ENCODE measurements at places on chromosomes 5 and 9.

GRCh38 chr9:94919376-94920098 is 193.0 kb downstream of the AOPEP start:
- DNase-seq = no peak

DNA sequence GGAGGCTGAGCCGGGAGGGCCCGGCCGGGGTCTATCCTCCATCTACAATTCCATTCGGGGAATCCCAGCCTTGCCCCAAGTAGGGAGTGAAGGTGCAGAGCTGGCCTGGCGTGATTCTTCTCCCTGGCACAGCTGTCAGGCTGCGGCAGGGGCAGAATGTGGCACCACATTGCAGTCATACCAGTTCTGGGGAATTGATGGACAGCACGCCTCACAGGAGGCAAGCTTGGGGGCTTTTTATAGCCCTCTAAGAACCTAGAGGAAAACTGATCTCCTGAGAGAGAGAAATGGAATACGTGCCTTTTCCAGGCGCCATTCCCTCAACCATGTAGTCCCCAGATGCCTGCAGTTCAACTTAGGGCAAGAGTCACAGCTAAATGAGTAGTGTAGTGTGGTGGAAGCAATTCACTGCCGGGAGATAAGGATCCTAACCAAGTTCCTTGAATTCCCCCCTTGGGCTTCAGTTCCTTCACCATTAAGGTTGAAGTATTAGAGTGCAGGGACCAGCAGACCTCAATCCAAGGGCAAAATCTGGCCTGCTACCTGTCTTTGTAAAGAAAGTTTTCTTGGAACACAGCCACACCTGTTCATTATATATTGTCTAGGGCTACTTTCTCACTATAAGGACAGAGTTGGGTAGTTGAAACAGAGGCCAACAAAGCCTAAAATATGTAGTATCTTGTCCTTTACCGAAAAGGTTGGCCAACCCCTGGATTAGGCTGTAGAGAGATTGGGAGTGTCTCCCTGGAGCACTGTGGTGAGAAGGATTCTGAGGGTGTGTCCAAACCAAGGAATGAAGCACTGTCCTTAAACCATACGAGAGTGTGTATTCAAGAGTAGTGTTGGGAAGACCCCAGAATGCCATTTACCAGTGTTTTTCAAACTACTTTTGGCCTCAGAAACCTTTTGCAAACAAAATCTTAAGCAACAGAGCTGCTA is 10.6 kb downstream of the AFAP1L1 start:
- DNase-seq = no peak

GRCh38 chr5:42807722-42808447 is 3.8 kb downstream of the SELENOP start:
- DNase-seq = no peak

DNA sequence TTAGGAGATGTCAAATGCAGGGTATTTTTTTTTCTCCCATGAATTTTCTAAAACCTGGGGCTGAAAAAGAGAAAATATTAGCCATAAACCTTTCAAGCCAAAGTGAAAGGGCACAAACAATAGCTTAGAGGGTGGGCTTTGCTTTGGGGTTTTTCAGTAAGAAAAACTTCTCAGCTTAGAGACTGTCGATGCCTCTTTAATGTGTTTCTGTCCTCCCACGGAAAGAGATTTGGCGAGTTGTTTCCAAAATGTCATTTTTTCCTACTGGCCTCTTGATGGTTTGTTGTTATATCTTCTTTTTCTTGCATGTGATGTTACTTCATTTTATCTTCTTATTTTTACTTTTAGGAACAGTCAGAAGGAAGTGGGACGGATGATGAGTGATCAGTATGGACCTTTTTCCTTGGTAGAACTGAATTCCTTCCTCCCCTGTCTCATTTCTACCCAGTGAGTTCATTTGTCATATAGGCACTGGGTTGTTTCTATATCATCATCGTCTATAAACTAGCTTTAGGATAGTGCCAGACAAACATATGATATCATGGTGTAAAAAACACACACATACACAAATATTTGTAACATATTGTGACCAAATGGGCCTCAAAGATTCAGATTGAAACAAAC is 177.3 kb downstream of the SMARCA2 start:
- DNase-seq = no peak

GRCh38 chr9:37575001-37575400 is 1.2 kb downstream of the FBXO10 start:
- peak; percentile 5 for DNase-seq

DNA sequence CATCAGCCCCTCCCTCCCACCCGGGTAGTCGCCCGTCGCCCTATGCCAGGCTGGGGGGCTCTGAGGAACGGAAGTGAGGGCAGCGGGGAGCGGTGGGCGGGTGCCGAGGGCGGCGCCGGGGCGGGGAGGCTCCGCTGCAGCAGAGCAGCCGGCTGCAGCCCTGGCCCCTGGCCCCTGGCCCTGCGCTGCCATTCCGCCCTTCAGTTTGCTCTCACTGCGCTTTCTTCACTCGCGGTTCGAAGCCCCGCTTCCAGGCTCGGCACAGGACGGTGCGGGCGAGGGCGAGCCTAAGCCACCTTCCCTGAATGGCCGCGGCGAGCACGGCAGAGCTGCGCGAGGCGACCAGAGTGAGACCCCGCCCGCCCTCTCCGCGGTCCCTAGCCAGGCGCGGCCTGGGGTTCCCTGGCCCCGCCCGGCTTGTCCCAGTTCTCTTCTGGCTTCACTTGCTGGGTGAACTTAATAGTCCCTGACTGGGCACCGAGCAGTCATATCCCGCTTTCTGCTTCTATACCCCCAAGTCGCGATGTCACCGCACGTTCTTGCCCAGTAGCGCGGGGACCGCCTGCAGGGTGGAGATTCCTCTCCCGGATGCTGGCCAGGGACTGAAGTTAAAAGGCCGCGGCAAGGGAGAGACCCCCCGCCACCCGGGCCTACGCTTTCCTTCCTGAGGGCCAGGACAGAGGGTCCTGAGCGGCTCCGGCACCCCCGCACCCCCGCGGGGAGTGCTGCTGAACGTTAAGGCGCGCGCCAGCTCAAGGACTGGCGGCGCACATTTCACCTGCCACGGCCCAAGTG is 623 bp upstream of the TRIM36 start:
- DNase-seq = no peak

DNA sequence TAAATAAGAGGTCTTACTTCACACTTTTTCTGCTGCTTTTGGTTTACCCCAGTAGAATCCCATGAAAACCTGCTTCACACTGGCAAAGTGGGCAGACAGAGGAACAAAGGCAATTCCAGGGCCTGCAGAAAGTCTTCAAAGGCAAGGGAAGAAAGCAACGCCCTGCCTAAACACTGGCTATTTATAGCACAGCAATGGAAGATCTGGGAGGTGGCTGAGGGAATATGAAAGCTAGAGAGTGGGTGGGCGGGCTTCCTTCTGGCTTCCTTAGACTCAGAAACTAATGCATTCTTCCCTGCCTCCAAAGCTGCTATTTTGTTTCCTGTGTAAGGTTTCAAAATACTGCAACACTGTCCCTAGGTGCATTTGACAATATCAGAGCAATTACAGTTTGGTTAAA is 46.8 kb downstream of the ELAVL2 start:
- no peak for DNase-seq

DNA sequence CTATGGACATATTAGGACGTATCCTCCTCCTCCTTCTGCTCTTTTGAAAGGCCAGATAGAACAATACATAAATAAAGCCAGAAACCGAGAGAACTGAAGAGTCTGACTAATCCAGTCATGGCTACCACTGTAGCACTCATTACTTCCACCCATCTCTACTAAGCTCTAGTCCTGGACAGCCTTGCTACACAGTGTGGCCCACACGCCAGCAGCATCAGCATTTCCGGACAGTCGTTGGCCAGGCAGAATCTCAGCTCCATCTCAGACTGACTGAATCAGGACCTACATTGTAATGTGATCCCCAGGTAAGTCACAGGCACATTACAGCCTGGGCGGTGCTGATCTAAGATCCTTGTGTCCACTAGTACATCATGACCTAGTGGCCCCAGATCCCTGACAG is 182.9 kb downstream of the DRD1 start:
- no peak for DNase-seq

DNA sequence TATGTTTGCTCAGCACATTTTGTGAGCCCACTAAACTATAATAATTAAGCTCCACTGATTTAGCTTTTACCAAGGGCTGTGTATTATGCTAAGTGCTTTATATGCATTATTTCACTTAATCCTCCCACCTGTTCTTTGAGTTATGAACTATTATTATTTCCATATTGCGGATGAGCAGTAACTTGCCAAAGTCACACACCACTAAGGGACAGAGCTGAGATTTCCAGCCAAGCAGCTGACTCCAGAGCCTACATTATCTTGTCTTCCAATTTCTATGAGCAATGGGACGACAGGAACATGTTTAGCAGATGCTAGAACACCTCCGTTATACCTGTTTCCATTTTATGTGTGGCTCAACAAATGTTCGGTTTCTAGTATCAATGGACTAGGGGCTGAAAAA is 237.5 kb upstream of the PANK3 start:
- no peak for DNase-seq

DNA sequence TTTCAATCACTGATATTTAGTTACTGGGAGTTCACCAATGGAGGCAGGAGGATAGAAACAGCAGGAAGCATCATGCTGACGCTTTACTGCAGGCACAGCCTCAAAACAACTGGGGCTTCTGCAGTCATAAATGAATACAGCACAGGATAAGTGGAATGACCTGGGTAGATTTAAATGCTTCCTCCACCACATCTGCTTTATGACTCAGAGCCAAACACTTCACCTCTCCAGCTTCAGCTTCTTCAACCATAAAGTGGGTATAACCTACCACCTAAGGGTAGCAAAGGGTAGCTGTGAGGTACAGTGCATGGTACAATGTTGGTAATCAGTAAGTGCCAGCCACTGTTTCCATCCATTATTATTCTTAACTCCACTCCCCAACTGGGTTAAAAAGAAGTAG is 28.4 kb downstream of the RASEF start:
- DNase-seq = no peak

- no peak for DNase-seq
Measured at GRCh38 chr9:132784286-132784830, 93.7 kb downstream of the AK8 start.

GRCh38 chr5:132816554-132816953 is 3.5 kb downstream of the SOWAHA start:
- no peak for DNase-seq

DNA sequence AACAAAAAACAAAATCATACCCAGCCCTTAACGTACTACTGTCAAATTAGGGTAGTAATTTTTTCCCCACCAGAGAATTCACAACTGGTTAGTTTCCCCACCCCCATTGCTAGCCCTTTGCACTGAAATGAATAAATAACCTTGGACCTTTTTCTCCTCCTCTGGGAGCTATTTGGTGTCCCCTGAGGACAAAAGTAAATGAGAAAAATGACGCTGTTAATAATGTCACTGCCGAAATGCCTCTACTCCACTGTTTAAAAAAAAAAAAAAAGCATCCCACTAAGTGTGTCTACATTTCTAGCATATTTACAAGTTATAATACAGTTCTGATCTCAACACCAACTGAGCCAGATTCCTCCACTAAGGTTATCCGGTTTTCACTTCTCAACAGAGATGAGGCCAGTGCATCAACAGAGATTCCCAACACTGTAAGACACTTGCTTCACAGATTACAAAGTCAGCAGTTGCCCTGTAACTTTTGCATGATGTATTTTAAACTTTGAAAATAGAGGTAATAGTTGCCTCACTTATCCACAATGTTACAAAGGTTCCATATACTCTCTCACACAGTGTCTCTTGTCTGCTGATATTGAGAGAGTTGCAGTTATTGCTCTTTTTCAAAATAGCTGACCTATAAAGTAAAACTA is 5.1 kb upstream of the NFIB start:
- no peak for DNase-seq

GRCh38 chr9:120609636-120610035 is 29.7 kb upstream of the CDK5RAP2 start:
- DNase-seq = no peak

DNA sequence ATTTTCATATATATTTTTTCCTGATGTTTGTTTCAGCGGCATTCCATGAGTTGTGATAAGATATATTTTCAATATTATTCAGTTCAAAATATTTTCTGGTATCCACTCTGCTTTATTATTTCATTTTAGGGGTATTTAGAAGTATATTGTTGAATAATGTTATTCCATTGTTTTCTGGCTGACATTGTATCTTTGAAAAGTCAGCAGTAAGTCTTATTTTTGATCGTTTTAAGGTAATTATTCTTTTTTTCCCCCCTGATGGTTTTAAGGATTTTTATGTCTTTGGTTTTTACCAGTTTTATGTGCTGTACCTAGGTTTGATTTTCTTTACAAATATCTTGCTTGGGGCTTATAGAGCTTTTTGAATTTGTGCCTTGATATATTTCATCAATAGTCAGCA is 6.6 kb upstream of the GLRA1 start:
- DNase-seq = no peak

DNA sequence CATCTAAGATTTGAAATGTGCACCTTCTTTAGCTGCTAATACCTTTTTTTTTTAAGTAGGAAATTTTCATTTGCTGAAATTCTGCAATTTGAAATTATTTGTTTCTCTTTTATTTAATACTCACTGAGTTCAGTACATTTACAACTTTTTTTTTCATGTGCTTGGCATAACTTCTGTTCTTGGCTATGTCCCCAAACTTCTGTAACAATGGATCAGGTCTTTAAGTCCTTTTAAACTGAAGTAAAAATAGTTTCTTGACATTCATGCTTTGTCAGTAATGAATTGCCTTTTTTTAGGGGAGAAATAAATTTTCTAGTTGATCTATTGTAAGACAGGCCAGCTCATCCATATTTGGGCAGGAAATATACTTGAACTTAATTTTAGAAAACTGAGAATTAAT is 41.5 kb downstream of the EDIL3 start:
- no peak for DNase-seq

- no peak for DNase-seq
Measured at GRCh38 chr5:86664173-86664572, 46.4 kb downstream of the COX7C start.

DNA sequence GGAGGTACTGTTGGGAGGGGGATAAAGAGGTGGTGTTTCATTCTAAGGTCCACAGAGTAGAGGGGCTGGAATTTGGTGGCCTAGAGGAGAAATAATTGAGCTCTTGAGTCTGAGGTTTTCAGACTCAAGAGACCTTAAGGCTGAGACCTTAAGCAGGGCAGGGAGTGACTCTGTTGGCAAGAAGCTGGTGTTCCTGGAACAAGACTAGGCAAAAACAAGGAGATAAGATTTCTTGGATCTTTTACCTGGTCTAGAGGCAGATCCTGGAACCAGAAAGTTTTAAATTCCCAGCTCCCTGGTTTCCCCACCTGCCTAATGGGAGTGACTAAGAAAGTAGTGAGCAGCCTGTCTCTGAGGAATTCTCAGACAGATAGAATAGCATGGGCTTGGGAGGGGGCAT is 4.1 kb upstream of the CCL21 start:
- DNase-seq = no peak

DNA sequence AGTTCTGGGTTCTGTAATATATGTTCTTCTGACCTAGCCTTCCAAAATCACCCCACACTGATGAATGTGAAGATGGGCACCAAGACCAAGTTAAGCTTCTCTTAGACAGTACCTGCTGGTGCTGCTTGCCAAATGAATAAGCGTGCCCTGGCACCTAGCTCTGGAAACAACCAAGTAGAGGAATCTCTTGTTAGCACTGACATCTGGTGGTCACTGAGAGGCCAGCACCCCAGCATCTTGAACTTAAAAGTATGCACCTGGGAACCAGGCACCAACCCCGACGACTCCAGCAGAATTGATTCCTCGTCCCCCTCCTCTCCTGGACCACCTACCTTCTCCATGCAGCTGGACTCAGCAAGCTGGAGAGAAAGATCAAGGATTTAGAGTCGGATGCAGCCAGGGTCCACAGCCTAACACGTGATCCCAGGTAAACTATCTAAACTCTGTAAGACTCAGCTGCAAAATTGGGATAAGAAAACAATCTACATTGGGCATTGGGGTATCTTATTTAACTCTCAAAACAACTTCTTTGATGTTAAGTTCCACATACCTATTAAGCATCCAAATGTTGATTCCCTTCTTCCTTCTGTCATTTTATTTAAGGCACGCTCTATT is 89.8 kb downstream of the SLC1A3 start:
- DNase-seq = peak; percentile 6
